ENCODE measurements at places on chromosomes 5 and 9.

DNA sequence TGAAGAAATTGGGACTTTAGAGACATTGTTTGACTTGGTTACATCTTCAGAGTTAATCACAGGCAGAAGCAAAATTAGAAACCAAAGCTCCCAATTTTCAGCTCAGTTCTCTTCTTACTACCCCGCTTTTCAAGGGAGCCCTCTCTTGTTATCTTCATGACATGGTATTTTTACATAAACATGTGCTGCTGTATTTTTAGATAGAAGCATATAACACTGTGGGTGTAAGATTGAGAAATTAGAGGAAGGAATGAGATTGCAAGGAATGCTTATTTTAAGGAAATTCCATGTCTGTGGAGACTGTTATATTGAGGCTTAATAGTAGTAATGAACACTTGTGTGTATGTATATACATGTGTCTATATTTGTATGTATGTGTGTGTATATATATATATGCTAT, 401.6 kb downstream of the TMEM232 start:
- no peak for DNase-seq

DNA sequence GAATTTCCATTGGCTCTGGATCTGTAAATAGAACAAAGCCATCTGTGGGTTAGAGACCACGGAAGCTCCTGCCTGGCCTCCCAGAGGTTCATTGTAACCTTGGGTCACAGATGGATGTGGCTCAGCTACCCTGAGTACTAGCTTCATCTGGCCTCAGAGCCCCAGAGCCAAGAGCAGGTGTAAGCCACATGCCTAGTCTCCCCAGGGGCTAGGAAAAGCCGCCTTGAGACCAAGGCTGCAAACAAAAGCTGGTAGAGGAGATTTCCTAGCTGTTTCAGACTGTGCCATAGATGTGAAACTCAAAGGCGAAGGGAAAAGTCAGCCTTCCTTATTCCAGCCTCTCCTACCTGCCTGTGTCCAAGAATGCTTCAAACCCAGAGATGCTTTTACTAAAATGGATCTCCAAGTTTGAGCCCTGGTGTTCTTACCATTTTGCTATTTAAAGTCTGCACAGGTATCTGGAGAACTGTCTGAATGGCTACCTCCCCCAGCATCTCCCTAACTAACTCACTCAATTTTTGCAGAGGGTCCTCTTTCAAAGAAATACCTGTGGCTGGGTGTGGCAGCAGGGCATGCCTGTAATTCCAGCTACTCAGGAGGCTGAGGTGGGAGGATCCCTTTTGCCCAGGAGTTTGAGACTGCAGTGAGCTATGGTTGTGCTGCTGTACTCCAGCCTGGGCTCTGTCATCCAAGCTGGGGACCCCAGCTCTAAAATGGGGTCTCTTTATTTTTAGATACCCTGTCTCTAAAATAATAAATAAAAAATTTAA, 42.3 kb upstream of the MAP1B start:
- no peak for DNase-seq

DNA sequence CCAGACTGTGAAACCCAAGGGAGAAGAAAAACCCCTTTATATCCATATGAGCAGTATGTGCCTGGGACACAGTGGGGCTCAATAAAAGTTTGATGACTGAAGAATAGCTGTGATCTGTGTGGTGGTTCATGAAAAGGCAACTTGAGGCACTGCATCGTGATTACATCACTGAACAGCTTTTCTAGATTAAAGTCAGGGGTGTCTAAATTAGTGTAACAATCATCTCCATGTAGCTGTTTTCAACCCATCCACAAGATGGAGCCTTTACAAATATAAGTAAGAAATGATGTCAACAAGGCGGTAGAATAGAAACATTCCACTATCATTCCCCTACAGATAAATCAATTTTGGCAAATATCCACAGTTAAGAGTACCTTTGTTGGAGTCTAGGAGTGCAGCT, 55.5 kb downstream of the PRRC1 start:
- DNase-seq, result no peak

- no peak for DNase-seq
Observed at GRCh38 chr5:139926797-139927503, 116.1 kb downstream of the NRG2 start.

- DNase-seq, result no peak
Observed at GRCh38 chr9:99459919-99460318, 237.8 kb downstream of the SEC61B start.

- DNase-seq, result no peak
Observed at GRCh38 chr5:11890777-11891176, 13.5 kb downstream of the CTNND2 start.

DNA sequence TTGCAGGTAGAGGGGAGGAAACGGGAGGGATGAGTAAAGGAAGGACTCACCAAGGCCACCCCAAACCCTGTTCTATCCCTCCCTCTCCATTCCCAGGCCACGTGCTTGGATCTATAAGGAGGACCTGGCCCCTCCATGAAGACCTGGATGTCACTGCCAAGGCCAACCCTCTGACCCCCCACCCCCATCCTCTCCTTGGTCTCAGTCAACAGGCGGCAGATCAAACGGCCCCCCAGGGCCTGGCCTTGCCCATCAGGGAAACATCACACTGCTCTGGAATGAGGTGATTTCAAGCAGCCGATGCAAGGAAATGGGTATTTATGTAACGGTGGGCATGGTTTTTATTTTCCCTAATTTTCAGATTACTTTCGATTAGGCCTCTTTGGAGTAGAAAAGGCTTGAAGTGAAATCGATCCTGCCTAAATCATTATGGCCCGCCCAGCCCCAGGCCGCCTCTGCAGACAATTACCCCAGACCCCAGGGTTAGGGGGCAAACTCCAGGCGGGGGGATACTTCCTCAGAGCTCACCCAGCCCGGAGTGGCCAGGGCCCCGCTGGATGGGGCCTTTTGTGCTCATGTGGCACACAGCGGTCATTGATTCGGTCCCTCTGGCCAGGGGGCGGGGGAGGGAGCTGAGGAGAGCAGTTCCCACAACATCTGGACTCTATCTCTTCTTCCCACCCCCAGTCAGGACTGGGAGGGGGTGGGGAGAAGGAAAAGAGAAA, 125.3 kb downstream of the PHF2 start:
- DNase-seq, result no peak

- no peak for DNase-seq
Observed at GRCh38 chr9:68897577-68898145, 116.3 kb downstream of the PRKACG start.

GRCh38 chr9:13432904-13433303, 153.4 kb upstream of the MPDZ start:
- DNase-seq, result no peak

DNA sequence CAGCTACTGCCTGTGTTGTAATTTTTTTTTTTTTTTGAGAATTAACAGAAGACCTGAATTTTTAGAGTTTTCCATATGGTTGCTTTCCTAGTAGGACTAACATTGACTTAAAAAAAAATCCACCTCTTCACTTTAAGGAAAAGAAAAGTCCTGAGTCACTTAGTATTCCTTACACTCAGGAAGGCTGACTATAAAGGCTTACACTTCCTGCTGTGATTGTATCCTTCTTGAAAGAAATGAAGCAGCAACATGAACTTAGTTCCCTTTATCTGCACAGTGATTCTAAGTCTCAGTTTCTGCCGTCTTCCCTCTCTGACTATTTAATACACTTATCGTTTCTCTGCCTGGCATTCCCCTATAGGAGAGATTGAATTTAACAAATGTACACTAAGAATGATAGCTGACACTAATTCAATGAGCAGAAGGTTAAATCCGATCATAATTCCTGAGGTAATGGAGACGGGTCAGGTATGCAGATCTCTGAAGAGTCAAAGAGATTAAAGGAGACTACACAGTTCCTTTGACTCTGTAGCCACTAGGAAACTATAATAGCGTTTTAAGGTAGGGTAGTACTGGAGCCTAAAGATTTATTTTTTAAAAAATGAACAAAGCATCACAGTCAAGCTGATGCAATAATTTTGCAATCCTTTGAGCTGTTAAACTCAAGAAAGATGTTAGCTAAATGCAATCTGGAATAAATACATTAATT, 185.1 kb upstream of the ELAVL2 start:
- DNase-seq, result no peak

DNA sequence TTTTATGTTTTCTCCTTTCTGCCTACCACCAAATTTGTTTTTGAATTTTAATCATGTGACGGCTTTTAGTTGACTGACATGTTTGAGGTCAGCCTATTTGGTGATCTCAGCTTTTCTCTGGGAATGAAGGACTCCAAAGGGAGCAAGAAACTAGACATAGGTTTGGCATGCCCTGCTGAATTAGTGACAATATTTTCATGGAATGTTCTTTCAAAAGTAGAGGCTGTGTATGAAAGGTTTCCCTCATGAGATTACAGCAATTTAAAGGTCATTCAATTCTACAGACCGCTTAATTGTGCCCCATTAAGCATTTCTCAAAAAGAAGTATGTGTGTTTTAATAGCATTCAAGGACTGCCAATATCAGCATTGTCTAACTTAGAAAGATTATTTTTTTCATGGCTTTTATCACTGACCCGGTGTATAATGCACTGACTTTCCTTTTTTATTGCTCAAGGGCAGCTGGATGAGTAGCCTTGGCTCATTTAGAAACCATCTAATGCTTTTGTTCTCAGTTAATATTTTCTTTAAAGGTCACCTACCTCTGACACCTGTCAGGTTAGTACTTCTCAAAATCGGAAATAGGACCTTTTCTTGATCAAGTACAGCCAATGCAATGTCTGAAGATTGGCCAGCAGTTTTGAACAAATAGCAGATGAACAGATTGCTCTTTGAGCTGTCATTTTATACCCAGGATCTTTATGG, 8.1 kb upstream of the MLLT3 start:
- no peak for DNase-seq

GRCh38 chr5:168819004-168819621, 239.9 kb upstream of the PANK3 start:
- no peak for DNase-seq
